ENCODE measurements at places on chromosomes 5 and 9. TPM values are rescaled to one million over a fixed set of nuclear protein-coding genes. Genes with fewer than 3 reads are reported as not detected.

The PHF24 gene
- 0.13 TPM for total RNA-seq

The MTRR gene
- total RNA-seq: 28.4 TPM

The FOXD4L5 gene
- total RNA-seq: 0.10 TPM

- no peak for DNase-seq
These were observed 294.9 kb downstream of the NR3C1 start for GRCh38 chr5:143108498-143109128.

DNA sequence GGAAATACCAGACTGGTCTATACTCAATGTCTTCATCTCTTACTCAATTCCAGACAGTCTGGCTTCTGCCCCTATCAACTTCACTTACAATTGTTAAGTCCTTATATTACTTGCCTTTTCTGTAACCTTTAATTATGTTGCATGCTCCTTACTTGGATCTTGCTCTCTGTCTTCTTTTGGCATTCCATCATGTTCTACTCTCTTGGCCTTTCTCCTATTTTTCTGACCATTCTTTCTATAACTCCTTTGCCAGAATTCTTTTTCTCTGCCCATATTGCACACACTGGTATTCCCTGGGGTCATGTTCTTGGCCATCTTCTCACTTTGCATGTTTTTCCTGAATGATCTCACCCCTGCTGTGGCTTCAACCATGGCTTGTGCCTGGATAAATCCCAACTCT lies 209.8 kb upstream of the ZNF462 start:
- no peak for DNase-seq
